ENCODE measurements at places on chromosomes 5 and 9.

DNA sequence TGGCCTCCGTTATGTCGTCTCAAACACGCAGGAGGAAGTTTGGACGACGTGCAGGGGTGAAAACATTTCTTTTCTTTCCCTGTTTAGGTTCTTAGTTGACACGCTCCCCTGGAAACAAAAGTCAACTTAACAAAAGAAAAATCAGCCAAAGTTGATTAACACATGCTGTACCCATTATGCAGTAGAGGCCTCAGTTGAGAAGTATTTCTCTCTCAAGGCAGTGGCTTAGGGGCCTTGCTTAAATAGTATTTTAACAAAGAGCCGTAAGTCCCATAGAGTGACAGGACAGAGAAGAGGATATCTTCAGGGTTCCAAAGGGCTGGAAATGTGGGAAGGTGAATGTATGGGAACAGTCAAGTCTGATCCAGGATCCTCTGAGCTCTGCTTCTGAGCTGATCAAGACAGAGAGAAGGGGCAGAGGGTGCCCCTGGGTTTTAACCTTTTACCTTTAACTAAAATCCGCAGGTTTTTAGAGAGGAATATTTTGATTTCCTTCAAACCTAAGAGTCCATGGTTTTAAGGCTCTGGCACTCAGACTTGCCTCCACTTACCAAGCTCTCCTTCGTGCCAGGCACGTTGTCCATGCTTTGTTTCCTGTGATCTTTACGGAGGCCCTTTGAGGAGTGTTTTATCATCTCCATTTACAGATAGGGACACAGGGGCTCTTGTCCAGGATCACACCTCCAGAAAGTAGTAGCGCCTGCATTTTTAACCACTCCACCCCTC, 629 bp upstream of the CD74 start:
- no peak for DNase-seq

- no peak for DNase-seq
These were observed 278.3 kb upstream of the MPDZ start for GRCh38 chr9:13557746-13558145.

DNA sequence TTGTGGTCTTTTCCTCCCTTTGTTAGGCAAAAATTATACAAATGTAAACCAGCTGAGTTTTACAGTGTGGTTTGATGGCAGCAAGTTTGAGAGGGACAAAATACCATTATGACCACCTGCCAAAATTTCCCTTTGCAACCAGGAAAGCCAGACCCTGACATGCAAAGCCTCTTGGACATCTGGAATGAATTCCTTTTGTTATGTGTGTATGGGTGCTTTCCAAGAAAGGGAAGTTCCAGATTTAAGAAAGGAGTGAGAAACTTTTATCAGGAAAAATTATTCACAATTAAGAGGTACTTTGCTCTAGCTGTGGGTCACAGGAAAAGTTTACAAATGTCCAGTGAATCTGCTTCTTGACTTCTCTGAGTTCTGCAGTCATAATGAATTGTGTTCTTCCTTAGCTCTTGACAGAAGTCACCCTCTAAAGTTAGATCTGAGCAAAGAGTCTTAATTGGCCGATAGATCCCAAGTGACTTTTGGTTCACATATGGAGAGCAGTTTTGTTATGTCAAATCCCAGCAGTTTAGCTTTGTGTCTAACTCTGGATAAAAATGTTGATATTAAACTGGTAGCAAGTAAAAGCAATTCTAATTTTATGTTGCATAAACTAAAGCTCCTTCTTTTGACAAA, 295.9 kb upstream of the ZNF608 start:
- no peak for DNase-seq

DNA sequence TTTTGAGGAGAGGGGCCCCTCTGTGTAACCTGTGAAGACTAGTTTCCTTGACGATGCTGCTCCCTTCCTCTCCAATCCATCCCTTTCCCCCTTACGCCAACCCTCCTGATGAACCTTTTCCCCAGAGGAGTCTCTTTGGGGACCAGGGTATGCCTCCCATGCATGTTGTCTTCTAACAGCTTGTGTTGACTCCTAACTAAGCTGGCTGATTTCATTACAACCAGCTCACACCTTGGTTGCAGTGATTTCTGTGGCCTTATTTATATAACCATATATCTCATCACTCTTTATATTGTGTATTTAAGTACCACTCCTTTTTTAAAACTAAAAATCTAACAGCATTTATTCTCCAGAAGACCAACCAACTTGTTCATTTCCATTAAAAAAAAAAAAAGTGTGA, 42.5 kb downstream of the SFXN1 start:
- no peak for DNase-seq

DNA sequence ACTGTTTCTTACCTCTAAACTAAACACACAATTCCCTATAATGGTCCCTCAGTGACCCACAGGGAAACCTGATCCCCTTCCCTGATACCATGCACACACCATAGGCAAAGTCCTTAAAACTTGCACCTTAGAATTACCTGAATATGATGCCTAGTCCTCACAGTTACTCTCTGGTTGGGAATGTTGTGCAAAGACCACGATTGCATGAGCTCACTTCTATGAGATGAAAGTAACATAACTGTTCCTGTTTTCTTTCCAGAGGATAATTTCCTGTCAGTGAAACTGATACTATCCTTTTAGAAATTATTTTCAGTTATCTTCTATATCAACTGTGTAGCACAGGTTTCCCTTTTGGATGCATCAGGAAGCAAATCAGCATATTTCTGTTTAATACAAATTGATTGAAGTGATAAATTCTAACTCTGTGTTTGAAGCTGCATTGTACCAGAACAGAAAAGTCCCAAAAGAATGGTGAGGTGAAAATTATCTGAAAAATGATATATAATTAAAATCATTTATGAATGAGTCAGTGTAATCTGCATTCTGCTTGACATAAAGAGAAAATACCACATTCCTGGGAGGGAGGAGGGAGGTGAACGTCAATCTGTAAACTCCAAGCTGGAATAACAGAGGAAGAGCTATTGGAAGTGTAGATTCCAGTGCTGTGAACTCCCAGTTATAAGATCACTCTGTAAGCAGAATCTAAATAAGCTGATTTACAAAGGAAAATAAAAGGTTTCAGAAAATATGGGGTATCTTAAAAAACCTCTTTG, 51.2 kb upstream of the TNFAIP8 start:
- DNase-seq = no peak

GRCh38 chr9:89602978-89603766, 1.6 kb upstream of the GADD45G start:
- peak; percentile 88 for DNase-seq

- DNase-seq = no peak
These were observed 85.2 kb upstream of the TNC start for GRCh38 chr9:115202960-115203751.

DNA sequence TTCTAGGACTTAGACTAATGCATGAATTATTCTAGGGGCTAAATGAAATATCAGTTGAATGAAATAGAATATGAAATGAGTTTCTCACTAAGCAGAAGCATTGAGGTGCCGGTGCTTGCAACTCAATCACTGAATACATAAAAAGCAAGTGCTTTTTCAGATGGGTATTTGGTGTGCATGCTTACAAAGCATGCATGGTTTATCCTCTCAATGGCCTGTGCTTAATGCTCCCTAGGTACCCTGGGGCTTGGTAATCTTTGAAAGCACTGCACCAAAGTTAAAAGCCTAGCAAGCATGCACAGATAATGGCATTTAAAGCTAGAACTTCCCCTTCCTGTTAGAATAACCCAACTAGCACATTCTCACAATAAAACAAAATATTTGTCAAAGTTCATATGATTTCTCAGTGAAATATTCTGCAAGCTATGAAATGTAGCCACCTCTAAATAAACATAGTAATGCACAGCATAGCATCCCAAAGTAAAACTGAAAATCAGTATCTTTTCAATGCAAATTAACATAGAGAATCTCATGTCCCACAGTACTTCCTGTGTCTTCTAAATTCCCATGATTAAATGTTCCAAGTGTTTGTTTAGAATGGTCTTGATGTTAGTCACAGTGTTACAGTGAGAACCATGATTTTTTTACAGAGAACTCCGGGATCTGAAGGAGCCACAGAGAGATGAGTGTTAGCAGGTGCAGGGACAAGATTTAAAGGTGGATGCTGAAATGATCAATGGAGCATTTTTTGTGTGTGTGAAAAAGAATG, 143.4 kb upstream of the CDH6 start:
- no peak for DNase-seq

- peak; percentile 67 for DNase-seq
These were observed 5.9 kb downstream of the ABCA2 start for GRCh38 chr9:137021979-137022661.

GRCh38 chr9:9585920-9586319, 1026.9 kb downstream of the PTPRD start:
- DNase-seq = no peak

- DNase-seq = no peak
These were observed 490.3 kb downstream of the ARHGEF28 start for GRCh38 chr5:74116266-74116665.

DNA sequence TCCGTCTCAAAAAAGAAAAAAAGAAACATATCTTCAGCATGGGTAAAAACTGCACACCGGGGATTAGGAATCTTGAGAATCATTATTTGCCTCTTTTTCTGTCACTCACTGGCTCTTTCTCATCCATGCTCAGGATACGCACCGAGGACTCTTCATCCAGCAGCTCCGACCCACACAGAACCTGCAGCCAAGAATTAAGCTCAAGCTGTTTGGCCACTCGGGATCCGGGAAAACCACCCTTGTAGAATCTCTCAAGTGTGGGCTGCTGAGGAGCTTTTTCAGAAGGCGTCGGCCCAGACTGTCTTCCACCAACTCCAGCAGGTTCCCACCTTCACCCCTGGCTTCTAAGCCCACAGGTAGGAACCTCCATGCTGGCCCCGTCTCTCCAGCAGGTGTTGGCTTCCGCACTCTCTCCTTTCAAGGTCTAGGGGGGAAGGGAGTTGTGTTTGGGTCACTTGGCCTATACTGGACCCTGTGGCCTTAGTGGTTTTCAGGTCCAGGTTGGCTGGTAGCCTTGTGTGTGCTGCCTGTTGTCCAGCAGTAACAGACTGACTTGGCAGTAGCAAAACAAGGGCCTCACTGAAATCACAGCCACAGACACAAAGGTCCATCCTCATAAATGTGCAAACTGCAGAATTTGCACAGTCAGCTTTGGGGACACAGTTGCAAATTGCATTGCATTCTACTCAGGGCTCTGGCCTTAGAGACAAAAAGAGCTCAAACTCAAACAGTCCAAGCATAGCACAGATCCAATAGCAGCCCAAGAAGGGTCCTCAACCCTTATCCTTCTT, 44.5 kb upstream of the CTSL start:
- DNase-seq = no peak

GRCh38 chr9:5835808-5836207, 2.9 kb upstream of the ERMP1 start:
- DNase-seq = no peak

- DNase-seq = no peak
These were observed 124.3 kb downstream of the RASEF start for GRCh38 chr9:82938426-82939218.

GRCh38 chr5:67724412-67725135, 491.0 kb upstream of the PIK3R1 start:
- DNase-seq = no peak
